ENCODE measurements at places on chromosomes 4 and X.

DNA sequence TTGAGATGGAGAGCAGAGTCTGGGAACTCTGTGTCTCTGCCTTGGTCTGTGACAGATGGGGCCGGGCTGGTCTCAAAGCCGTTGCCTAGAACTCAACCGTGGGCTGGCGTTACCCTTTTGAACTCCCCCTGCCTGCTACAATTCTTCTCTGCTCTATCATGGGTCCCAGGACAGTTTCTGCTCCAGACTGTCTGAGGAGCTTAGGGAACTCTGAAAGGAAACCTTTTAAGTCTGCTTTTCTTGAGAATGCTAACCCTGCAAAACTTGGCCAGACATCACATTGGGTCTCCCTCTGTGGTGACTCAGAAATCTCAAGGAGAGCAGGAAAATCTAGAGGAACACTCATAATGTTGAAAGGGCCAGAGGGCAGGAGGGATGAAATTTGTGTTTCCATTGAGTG, 240.6 kb downstream of the CBR4 start:
- DNase-seq: no peak

DNA sequence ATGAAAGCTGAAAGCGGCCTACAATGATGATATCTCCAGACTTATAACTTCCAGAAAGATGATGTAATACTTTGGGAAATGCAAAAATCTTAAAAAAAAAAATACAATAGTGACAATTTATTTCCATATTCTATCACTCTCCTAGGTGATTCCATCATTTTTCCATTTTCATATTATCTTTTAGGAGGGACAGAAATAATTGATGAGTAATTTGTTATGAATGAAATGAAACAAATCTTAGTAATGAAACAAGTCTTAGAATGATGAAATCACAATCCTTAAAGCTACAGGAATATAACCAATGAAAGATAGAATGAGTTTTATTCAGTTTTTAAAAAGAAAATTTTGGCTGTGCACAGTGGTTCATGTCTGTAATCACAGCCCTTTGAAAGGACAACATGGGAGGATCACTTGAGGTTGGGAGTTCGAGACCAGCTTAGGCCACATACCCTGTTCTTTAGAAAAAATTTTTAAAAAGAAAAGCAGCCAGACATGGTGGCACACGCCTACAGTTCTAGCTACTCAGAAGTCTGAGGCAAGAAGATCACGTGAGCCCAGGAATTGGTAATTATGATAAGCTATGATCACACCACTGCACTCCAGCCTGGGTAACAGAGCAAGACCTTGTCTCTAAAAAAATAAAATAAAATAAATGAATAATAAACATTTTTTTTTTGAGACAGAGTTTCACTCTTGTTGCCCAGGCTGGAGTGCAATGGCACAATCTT, 21.7 kb downstream of the CLOCK start:
- DNase-seq: no peak

DNA sequence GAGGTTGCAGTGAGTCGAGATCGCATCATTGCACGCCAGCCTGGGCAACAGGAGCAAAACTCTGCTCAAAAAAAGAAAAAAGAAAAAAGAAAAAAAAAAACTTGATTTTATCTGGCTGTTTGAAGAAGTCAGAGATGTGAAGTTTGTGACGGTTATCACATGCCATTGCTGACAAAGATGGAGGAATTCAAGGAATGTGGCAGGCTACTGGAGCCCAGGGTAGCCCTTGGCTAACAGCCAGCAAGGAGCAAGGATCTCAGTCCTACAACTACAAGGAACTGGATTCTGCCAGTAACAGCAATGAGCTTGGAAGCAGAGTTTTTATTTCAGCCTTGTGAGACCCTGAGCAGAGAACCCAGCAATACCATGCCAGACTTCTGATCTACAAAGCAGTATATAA, 24.3 kb upstream of the TET2 start:
- peak; percentile 17 for DNase-seq

DNA sequence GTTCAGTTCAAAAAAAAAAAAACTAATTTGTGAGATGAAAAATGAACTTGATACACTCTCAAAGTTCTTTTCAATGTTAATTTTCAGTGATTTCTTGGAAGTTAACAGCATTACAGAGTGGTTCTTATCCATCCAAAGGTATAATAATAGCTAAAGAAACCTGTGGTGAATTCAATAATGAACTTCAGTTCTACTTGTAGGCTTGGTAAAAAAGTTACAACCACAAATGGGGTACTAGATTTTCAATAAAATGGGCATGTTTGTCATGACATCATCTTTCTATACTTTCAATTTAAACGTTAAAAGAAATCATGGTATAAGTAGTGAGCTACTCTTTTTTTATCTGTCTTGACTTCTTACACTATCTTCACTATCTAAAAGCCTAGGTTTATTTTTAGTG, 424.8 kb downstream of the CFAP47 start:
- no peak for DNase-seq

- no peak for DNase-seq
Measured at GRCh38 chrX:136754651-136755050, 26.1 kb downstream of the ARHGEF6 start.

DNA sequence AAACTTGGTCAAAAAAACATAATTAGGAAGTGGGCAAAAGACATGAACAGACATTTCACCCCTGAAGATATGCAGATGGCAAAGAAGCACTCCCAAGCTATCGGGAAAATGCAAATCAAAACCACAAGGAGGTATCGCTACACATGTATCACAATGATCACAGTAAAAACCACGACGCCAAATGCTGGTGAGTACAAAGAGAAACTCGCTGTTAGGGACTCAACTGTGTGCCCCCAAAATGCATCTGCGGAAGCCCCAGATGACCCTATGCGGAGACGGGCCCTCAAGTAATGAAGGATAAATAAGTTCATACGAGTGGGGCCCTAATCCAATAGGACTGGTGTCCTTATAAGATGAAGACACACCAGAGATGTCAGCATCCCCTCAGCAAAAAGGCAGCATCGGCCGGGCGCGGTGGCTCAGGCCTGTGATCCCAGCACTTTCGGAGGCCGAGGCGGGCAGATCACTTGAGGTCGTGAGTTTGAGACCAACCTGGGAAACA, 10.2 kb downstream of the GAK start:
- DNase-seq: no peak

- DNase-seq: peak; percentile 36
Measured at GRCh38 chrX:109732017-109732801, 848 bp downstream of the ACSL4 start.

DNA sequence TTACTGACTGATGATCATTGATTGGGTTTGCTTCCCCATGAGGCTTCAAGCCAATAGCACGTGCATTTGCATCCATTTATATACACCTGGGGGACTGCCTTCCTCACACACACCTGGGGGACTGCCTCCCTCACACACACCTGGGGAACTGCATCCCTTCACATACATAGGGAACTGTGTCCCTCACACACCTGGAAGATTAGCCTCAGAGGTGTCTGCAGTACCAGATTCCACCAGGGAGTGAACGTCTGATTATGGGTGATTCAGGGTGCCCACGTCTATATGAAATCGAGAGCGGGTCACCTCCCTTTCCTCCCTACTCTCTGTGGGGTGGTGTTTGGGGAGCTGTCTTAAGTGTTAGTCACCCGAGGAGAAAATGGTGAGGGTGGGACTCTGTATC, 16.9 kb downstream of the CD99 start:
- DNase-seq: no peak

DNA sequence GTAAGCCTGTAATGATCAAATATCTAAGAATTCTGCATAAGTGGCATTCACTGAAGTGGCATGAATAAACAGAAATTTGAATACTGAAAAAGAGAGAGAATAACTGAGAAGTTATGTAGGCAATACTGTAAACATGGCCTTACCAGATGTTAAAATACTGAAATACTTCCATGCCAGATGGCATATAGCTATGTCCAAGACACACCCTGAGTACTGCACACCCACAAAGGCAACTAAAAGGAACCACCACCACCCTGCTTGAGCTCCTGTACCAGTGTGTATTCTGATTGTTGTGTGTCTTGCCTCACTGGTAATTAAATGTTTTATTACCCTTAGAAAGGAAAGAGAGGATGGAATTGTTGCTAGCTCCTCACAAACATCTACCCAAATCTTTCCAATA, 192.1 kb downstream of the ADAMTS3 start:
- no peak for DNase-seq

DNA sequence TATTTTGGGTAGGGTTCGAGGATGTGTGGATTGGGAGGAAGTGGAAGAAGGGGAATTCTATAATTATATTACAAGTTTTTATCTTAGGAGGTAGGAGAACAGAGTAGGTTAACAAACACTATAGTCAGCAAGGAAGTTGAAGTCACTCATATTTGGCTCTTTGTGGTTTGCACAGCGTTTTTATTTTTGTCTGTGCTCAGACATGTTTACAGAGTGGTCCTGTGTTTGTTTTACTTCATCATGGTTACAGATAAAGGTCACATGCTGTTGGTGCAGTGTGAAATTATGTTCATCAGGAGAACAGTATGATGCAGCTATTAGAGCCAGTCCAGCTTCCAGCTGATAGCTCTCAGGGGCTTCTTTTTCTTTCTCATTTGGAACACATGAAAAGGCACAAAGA, 299.9 kb upstream of the SFRP2 start:
- peak; percentile 7 for DNase-seq

DNA sequence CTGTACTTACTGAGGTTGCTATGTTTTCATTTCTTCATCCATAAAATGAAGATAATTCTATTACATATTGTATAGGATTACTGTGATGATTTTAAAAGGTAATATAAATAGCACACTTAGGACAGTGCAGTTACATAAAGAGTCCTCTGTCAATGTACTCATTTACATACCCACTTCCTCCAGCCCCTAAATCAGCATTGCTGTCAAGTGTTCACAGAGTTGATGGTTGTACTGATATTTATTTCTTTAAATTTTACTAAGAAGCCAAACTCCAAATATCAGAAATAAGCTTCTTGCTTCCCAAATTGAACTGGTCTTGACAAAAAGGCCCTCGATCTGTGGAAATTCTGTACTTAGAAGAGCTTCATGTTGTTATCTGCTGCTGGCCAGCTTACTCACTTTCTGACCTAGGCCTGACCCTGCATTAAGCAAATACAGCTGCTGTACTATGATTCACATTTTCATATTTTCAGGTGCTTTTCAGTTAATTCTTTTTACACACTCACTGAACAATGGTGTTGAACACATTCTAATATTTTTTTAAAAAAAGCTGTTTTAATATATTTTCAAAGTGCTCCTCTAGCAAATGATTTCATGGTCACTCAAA, 259.6 kb downstream of the UNC5C start:
- no peak for DNase-seq

DNA sequence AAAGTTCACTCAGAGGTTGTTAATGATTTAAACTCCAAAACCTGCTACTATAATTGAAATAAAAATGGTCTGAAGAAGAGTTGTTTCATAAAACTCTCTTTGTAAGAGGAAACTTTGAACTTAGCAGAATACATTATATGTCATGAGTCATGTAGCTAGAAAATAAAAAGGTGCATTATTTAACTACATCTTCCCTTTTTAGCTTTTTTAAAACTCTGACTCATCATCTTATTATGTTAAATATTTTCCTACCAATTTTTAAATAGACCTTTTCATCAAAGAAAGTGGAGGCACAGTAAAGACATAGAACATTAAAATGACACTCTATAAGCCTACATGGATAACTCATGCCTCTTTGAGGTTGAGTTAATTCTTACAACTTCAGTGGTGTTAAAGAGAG, 1.2 kb upstream of the ZNF827 start:
- no peak for DNase-seq

DNA sequence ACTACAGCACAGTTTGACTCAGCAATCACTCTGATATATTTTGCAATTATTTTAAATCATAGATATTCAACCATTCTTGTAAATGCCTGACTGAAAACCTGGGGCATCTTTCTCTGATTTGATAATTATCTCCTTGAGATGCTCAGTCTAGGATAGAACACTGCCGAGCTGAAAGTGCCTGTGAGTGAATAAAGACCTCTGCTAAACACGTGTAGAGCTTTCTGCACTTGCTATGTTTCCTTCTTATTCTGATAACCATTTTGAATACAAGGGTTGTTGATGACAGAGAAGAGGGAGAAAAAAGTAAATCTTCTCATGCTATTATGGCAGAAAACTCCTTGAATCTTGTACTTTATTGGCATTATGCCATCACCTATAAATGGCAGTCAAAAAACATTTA, 1843.4 kb upstream of the IGFBP7 start:
- no peak for DNase-seq

GRCh38 chr4:73573794-73574528, 46.3 kb downstream of the RASSF6 start:
- DNase-seq: peak; percentile 46

- DNase-seq: no peak
Measured at GRCh38 chrX:129779747-129780146, at the start of gene SASH3. Gene SASH3, plus strand, starts transcription at chrX:129779949. Its CDS starts 149 bp downstream, at chrX:129780098.

GRCh38 chr4:95728145-95728544, 111.7 kb upstream of the PDHA2 start:
- DNase-seq: peak; percentile 44

DNA sequence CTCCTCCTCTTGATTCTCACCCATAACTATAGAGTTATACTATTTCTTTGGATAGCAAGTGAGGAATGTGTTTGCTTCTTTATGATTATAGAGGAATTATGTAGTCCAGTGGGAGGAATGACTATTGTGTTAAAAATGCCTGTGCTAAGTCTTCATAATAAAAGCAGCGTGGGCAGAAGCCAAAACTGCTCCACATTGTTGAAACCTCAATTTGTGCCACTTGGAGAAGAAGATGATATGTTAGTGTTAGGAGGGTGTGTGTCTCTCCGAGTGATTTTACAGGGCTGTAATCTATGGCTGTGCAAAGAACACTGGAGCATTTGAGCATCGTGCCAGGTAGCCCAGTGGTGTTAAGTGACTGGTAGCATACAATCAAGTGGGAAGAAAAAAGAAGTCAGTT, 74.3 kb downstream of the FRAS1 start:
- DNase-seq: peak; percentile 57

DNA sequence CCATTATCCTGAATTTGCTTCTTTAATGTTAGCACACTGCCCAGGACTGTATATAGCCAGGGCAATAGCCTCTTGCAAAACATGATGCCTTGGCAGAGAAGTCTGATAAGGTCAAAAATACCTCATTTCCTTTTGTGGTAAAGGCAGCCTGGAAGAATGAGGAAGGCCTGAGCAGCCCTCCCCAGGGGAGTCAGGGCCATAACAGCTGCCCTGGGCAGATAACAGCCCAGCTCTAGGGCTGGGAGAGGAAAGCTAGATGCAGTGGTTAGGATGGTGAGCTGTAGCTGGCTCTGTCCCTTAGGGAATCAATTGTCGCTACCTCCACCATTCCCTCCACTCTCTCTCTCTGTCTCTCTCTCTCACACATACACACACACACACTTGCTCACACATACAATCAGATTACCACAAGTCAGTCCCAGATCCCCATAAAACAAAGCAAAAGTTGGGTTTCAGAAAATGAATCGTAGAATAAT, 29.2 kb downstream of the EFHC2 start:
- DNase-seq: no peak

DNA sequence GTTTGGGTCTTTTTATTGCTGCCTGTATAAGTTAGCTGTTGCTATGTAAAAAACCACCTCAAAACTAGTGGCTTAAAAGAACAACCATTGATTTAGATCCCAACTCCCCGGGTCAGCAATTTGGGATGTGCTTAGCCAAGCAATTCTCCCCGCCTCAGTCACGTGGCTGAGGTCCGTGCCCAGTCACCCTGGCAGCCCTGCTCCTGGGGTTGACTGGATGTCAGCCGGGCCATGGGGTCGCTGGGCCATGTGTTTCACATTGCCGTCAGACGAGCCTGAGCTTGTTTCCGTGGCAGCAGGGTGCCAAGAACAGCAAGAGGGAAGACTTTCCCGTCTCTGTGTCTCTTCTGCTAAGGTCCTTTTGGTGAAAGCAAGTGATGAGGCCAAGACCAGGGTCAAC, 345.7 kb upstream of the FAT1 start:
- no peak for DNase-seq

All from kidney glomerular epithelial cell (primary cell).